ENCODE measurements at places on chromosomes 1 and 21. TPM values are rescaled to one million over a fixed set of nuclear protein-coding genes. Genes with fewer than 3 reads are reported as not detected.

GRCh38 chr1:198472119-198472518 is 68.4 kb downstream of the ATP6V1G3 start:
- no peaks in the 10 kb centered on the region for H3K36me3 ChIP-seq
- H3K4me3 ChIP-seq = no peak overlapping the region
- no peaks in the 10 kb centered on the region for H3K4me1 ChIP-seq
- no peak overlapping the region for H3K27ac ChIP-seq
- H3K27me3 ChIP-seq = no peaks in the 10 kb centered on the region
- no peak for DNase-seq

DNA sequence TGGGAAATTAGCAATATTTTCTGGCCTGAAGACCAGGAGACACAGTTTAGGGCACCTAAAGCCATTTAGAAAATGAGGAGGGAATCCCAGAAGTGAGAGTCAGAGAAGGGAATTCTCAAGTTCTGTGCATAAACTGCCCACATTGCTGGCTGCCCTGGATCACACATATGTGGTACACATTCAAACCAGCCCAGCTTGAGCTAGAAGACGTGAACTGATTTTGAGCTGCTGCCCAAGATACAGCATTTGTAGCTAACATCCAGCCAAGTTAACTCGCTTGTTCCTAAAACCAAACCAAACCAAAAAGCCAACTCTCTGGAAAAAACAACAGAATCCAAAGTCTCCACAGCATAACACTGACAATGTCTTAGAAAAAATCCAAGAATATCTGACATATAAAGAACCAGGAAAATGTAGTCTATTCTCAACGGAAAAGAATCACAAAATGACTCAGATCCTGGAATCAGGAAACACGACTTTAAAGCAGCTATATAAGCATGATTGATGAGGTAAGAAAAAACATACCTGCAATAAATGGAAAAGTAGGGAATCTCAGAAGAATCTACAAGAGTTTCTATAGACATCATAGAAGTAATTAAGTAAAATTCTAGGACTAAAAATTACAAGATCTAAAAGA is 18.2 kb upstream of the QSOX1 start:
- DNase-seq = no peak
- H3K27me3 ChIP-seq = no peaks in the 10 kb centered on the region
- H3K4me1 ChIP-seq = no peaks in the 10 kb centered on the region
- no peaks in the 10 kb centered on the region for H3K36me3 ChIP-seq

DNA sequence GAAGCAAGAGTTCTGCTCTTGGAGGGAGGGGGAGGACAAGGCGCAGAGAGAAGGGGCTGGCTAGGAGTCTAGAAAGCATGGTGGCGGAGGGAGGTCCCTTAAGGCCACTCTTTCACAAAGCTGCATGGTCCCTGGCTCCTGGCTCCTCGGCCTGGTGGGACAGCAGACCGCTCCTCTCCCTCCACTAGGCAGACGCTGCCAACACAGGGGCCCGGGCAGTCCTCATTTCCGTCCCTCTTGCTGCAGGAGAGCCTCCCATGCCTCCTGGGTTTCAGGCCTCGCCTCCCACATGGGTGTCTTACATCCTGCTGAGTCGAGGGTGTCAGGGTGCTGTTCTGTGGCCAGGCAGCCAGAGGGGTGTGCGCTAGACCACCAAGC is 108.0 kb downstream of the CASZ1 start:
- no peaks in the 10 kb centered on the region for H3K27me3 ChIP-seq
- H3K36me3 ChIP-seq = no peaks in the 10 kb centered on the region
- H3K4me1 ChIP-seq = peaks cover 15% of the 10 kb centered on the region
- no peak for DNase-seq
- no peak overlapping the region for H3K4me3 ChIP-seq
- no peak overlapping the region for H3K27ac ChIP-seq

GRCh38 chr1:16315437-16315836 is 36.8 kb downstream of the FBXO42 start:
- H3K27ac ChIP-seq = no peak overlapping the region
- H3K4me3 ChIP-seq = no peak overlapping the region
- no peaks in the 10 kb centered on the region for H3K27me3 ChIP-seq
- no peaks in the 10 kb centered on the region for H3K36me3 ChIP-seq
- no peaks in the 10 kb centered on the region for H3K4me1 ChIP-seq

Gene OR2T35
- 0.12 TPM for polyA plus RNA-seq

Gene TEX38
- not detected for polyA plus RNA-seq
